ENCODE measurements at places on chromosomes 2 and 18.

DNA sequence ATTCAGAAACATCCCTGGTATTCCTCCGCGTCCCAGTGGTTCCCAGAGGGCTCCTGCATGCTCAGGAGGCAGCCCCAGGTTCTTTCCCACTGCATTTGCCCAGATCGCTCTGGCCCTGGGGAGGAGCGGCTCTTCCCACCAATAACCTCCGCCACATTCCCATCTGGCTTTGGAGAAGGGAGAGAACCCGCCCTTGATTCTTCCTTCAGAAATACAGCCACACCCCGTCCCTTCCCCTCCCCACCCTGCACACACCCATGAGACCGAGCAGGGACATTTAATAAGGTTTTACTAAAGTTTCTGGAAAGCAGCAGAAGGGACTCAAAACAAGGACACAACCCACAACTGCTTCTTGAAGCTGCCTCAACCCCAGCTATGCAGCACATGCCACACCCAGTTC is 21.9 kb downstream of the ARID5A start:
- no peak for DNase-seq

DNA sequence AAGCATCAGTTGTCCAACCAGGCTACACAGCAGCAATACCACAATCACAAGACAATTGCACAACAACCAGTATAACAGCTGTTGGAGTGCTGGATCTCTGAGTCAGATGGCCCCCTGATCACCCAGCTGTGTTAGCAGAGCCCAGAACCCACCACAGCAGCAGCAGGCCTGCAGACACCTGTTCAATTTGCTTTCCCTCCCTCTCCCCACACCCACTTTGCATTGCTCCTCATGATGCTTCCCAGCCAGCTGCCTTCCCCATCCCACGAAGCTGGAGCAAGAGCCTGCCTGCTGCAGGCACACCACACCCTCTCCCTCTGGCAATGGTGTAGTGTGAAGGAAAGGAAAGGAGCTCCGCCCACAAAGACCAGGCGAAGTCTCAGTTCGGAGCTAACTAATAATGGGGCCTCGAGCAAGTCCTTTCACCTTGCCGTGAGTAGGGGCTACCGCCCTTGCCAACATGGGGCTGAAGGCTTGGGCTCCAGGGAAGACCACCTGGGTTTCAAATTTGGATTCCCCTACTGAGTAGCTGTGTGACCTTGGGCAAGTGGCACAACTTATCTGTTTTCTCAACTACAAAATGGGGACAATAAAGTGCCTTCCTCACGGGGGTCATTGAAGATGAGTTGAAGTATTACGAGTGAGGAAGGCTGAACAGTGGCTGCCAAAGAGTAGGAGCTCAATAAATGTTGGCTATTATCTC is 19.4 kb upstream of the ZBTB7C start:
- DNase-seq: no peak

GRCh38 chr2:26630235-26630634 is 10.9 kb downstream of the CIB4 start:
- DNase-seq: no peak

DNA sequence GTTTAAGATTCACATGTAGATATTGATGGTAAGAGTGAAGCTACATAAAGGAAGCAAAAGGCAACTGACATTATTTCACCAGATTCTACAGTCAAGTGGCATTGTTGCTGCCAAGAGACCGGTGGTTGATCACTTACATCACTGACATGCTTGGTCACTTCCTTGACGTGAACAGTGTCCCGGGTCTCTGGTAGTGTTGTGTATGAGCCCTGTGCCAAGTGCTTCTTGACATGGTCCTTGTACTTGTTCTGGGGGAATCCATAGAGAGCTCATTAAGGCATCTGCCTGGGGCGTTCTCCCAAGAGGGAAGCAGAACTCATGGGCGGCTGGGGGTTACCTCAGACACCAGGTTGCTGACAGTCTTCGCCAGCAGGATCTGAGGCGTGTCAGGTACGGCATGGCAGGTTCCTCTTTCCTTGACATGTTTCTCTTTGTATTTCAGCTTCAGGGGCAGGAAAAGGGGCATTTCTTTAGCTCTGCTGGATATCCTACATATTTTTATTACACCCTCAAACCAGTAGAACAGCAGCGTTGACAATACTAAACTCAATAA is 116.2 kb downstream of the RIF1 start:
- DNase-seq: no peak

DNA sequence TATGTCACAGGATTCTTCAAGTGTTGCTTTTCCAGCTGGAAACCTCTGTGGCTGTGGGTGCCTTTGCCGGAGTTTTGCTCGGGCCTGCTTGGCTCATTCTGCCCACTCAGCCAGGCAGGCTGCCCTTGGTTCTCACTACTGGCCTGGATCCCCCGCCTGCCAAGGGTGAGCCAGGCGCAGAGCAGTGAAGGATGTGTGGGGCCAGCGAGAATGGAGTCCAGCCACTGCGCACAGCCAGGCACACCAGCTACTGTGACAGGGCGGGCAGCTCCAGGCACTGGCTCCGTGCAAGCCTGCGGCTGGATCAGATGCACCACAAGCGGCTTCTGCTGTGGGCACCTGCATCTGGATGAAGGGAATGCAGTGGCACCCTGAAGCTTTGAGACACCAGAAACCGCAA is 257.1 kb downstream of the RPRM start:
- no peak for DNase-seq

DNA sequence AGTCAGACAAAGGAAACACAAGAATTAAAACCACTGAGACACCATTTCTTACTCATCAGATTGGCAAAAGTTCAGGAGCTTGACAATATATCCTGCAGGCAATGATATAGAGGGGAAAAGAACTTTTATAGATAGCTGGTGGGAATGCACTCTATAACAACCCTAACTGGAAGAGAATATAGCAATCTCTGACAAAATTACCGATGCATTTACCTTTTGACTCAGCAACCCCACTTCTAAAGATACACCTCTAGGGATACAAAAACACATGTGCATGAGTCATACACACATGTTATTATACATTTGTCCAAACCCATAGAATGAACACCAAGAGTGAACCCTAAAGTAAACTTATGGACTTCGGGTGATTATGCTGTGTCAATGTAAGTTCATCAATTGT is 79.4 kb upstream of the SRD5A2 start:
- DNase-seq: no peak

- DNase-seq: no peak
Observed at GRCh38 chr2:1976728-1977416, 232.6 kb upstream of the PXDN start.

DNA sequence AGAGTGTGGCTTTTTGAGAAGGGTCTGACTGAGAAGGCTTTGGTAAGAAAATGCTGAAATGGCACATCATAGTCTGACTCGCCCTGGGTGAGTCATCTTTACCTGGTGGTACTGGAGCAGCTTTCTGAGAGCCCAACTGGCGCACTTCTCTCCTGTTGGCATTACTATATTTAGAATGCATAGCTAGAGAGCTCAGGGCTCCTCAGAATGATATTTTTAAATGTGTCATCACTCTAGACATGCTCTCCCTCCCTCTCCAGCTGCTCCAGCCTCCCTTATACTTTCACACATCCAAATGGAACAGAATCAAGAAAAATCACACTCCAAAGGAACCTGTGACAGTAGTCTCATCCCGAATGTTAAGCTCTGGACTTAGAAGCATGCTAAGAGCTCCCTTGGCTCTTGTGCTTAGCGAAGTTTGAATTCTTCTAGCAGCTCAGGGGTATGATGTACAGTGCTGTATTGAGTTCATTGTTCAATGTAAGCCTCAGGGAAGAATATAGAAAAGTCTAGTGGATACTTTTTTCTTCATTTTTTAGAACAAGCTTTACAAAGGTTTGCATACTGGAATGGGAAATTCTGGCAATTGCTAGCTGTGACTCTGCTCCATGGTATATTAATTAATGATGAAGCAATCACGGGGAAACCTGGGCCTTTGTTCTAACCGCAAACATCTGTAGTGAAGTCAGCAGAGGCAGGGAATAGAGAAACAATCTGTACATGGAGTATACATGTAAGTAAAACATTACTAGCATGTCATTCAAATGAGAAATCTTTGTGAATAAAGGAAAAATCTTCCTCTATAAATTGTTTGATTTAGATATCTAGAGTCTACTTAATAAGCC is 751.2 kb upstream of the NRXN1 start:
- DNase-seq: no peak

- DNase-seq: no peak
Observed at GRCh38 chr2:10498525-10499274, 50.6 kb upstream of the ODC1 start.

- DNase-seq: no peak
Observed at GRCh38 chr2:60379684-60380083, 173.8 kb downstream of the BCL11A start.

- no peak for DNase-seq
Observed at GRCh38 chr2:68709421-68709911, 25.1 kb upstream of the ARHGAP25 start.

- DNase-seq: no peak
Observed at GRCh38 chr2:10185046-10185445, 62.5 kb downstream of the RRM2 start.

- no peak for DNase-seq
Observed at GRCh38 chr2:174121175-174121574, 127.2 kb downstream of the OLA1 start.

GRCh38 chr18:63817441-63818051 is 42.3 kb downstream of the SERPINB7 start:
- DNase-seq: no peak

- no peak for DNase-seq
Observed at GRCh38 chr2:137927846-137928245, 36.4 kb upstream of the HNMT start.

DNA sequence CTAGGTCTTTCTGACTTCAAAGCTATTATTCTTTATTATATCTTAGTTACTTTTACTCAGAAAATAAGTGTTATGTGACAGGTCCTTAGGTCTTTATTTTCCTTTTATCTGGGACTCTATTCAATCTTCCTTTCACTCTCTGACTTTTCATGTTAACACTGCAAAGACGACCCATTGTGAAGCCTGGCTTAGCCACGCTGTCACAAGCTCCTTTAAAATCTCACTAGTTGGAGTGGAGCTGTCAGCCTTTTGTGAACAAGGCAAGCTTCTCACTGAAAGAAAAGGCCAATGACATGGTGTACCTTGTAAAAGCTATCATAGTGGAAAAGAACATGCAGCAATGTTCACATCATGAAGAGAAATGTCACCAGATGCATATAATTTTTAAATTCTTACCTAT is 1130.7 kb upstream of the FAM98A start:
- no peak for DNase-seq
